Esophagus squamous epithelium (tissue), 5 donors: ENCODE measurements at places on chromosomes 6 and 20.

- no peak for DNase-seq
Measured at GRCh38 chr20:17896771-17897369, 71.7 kb downstream of the SNX5 start.

DNA sequence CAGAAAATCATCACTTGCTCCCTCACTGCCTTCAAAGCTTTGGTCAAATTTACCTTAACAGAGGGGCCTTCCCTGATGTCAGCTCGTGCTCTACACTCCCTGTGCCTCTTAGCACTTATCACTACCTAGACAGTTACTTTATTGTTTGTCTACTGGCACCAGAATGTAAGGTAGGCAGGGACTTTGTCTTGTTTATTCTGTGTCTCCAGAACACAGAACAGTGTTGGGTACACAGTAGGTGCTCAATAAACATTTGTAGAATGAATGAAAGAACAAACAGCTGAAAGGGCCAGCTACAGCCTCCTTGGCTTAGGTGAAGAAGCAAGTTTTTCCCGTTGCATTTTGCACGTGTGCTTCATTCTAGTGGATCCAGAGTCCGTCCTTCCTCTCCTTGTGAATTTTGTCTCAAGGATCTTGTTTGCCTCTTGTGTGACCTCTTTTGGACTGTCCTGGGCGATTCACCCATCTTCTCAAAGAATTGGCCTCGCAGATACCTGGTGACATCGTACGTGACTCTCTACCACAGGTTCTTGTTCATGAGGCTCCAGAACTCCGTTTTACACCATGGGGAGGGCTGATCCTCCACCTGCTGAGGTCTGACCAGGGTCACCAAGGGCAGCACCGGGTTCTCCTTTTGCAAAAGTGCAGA, 84.2 kb upstream of the ARMC2 start:
- DNase-seq: no peak

DNA sequence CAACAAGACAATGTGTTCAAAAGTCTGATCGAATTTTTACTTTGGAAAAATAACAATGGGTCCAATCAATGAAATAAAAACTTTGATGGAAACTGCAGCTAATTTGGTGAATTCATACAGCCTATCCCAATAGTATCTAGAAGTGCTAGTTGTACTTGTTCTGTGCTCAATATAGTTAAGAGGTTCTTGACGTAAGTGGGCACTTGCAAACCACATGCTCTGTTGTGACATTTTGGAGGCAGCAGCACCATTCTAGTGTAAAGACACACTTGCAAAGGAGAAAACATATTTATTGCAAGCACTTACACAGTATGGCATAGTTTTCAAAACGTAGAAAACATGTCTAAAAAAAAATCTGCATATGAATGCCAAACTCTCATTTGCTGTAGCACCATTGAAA, 6.7 kb upstream of the KLHL31 start:
- no peak for DNase-seq

DNA sequence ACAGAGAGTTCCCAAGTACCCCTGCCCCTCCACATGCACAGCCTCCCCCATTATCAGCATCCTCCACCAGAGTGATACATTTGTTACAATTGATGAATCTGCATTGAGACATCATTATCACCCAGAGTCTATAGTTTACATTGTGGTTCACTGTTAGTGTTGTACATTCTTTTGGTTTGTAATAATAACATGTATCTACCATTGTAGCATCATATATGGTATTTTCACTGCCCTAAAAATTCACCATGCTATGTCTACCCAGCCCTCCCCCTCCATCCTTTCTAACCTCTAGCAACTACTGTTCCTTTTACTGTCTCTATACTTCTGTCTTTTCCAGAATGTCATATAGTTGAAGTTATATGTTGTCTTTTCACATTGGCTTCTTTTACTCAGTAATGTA, 273.9 kb upstream of the RNF217 start:
- no peak for DNase-seq

DNA sequence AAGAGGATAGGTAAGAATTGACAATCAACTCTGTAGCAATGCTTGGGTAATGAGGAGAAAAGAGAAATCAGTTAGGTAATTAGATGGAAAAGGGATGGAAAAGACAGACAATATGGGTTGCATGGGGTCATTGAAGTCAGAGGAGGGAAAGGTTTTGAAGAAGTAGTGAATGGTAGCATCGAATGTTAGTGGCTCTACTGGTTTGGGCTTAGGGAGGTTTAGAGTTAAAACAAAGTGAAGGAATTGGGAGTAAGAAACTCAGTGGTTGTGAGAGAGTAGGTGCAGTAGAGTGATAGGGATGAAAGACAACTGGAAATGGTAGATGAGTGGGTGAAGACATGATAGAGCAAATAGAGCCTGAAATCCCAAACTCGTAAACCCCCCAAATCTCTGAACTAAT, 140.1 kb upstream of the ZFP64 start:
- DNase-seq: no peak

- no peak for DNase-seq
Measured at GRCh38 chr6:3501826-3502500, 45.1 kb upstream of the SLC22A23 start.

- no peak for DNase-seq
Measured at GRCh38 chr6:137775227-137775626, 91.8 kb upstream of the TNFAIP3 start.

- DNase-seq: no peak
Measured at GRCh38 chr6:43775535-43775885, 5.5 kb downstream of the VEGFA start.

GRCh38 chr6:1871724-1872315, 262.1 kb downstream of the FOXC1 start:
- no peak for DNase-seq

DNA sequence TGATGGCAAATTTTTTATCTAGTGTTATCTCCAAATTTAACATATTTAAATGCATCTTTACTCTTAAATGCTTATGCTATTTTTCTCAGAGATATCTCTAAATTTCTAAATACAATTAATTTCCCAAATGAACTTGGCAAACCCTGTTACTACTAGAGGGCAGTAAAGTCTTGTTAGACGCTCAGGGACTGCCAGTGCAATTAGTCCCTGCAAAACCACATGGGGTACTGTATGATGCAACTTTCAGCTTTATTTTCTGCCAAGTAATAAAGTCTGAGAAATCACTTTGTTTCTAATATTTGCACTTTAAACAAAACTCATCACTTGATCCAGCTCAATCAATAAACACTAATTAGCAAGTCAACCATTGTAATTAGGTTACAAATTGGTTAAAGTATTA, 76.0 kb upstream of the ADGRB3 start:
- no peak for DNase-seq

DNA sequence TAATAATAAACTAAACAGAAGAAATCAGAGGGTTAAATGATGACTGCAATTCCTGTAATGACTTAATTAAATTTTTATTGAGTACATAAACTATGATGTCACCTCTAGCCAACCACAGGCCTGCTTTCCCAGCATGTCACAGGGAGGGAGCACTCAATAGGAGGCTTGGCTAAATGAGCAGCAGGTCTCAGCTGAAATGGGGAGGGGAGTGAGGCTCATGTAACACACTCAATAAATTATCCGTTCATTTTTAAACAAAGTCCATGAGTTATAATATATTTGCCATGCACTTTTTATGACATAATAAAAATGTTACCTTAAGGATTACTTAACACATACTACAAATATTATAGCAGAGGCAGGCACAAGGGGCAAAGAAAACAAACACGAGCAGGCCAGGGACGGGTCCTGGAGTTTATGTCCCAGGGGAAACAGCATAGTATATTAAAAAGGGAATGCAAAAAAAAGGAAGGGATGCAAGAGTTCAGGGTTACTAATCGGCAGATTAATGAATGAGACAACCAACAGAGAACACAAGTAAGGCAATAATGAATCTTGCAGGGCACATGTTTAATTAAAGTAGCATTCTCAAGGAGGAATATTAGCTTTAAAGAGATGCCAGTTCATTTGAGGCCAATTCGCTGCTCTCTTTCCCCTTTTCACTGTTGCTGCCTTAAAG, 27.1 kb upstream of the FAM83C start:
- no peak for DNase-seq

- DNase-seq: no peak
Measured at GRCh38 chr6:111763381-111763780, 109.9 kb downstream of the FYN start.

GRCh38 chr6:111819458-111819857, 53.8 kb downstream of the FYN start:
- no peak for DNase-seq

- no peak for DNase-seq
Measured at GRCh38 chr6:22444330-22444729, 125.0 kb upstream of the HDGFL1 start.

DNA sequence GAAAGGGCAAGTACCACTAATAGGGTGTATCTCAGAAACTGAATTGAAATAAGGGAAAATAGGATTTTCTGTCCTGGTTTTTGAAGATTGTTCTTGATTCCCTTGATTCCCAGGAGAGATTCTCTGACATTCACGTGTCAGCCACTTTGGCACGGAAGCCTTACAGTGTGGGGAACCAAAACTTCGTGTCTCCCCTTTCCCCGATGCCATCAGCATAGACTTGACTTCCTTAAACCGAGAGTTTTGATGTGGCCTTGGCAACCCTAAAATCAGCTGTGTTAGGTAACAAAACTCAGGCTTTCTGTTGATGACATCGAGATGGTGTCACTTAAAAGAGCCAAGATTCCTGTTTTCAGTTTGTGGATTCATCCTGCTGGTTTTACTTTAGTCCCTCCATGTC, 7.5 kb downstream of the HMGN4 start:
- DNase-seq: no peak

DNA sequence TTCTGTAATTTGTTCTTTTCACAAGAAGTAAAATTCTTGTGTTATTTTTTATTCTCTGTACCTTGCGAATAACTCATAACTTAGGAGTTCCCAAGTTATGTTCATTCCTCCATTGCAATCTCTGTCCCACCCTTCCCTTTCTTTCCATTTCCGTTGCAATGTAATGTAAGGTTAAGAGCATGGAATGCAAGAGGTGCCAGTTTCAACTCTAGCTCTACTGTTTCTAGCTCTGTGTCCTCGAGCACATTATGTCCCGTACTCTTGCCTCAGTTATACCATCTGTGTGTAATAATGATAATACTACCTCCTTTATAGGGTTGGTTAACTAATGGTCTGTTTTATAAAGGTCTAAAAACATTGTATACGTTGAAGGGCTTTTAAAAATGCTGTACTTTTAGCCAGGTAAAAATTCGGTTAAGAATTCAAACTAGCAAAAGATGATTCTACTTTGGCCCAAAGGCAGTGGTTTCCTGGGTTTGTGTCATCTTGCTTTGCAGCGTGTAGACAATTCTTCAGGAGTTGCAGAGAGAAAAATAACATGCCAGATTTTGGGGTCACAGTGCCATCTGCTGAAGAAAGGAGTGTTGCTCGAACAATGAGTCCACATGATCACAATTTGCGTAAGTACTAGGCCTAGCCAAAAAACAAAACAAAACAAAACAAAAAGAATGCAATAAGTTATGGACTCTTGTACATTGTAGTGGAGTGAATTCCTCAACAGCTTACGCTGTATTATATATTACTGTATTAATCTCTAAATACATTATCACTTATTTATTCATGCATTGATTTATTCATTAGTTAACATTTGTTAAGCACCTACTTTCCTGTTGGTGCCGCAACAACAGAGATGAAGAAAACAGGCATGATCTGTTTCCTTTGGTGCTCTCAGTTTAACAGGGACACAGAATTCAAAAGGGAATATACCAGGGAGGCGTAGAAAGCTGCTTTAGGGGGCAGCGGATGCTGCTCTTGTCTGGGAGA, 10.0 kb upstream of the PFDN4 start:
- DNase-seq: no peak

DNA sequence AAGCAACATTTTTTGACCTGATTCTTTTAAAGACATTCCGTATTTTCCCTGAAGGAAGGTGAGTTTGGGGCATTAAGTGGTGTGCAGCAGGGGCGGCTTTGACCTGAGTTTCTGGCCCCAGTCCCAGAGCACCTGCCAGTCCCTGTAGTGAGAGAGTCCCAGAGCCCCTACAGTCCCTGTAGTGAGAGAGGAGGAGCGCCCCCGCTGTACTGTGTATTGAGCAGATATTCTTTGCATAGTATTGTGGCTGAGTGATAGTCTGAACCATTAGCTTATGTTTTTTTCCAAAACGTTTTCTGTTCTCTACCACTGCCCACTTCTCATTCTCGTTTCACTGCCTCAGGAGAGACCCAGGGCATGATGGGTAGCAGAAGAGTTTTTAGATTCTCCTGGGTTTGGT, 17.2 kb upstream of the SH3BGRL2 start:
- no peak for DNase-seq

- no peak for DNase-seq
Measured at GRCh38 chr6:17884498-17885478, 102.6 kb downstream of the KIF13A start.

- DNase-seq: no peak
Measured at GRCh38 chr6:139030228-139030963, 1.9 kb downstream of the ABRACL start.

GRCh38 chr6:753486-753885, 60.5 kb upstream of the EXOC2 start:
- DNase-seq: no peak

- DNase-seq: no peak
Measured at GRCh38 chr6:7261852-7262461, 51.0 kb downstream of the SSR1 start.

GRCh38 chr6:169312658-169313346, 59.2 kb upstream of the THBS2 start:
- DNase-seq: no peak

GRCh38 chr6:161584051-161584450, 310.2 kb upstream of the AGPAT4 start:
- no peak for DNase-seq

GRCh38 chr20:48051794-48052474, 266.7 kb upstream of the SULF2 start:
- no peak for DNase-seq

DNA sequence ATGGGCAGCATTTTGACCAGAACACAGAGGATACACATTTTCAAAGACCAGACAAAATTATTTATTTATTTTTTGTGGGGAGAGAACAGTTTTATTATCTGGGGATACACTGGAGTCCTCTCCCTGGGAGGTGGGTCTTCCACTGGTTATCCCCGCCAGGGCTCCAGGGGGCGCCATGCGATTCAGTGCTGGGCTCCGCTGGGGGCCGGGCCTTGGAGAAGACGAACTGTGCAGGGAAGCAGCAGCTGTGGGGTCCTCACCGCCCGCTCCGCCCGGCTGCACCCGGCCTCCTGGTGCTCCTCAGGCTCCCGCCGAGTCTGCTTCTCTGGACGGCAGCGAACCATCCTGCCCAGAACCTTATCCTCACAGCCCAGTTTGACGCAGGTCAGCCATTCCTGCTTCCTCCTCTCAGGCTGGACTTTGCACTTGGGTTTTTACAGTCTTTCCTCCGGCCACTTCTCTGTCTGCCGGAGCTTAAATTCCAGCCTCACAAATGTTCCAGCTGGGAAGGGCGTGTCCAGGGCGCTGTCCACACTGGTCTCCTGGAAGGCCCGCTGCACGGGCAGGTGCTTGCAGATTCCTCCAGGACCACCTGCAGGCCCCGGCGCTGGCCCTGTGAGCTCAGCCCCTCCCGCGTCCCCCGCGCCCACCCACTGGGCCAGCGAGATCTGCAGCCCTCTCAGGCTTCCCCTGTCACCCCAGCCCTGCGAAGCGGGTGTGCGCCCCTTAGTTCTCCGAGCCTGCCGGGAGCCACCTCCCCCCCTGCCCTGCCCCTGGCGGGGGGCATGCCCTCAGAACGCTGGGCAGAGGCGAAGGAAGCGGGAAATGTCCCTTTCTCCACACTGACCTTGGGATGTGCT, 1830.0 kb upstream of the DEFB115 start:
- no peak for DNase-seq
